GM12865 (cell line): ENCODE measurements at places on chromosomes 6 and 20.

GRCh38 chr6:144895313-144896278 lies 610.5 kb downstream of the UTRN start:
- DNase-seq = no peak

- no peak for DNase-seq
Observed at GRCh38 chr20:4683261-4683660, 38.4 kb upstream of the PRND start.

- no peak for DNase-seq
Observed at GRCh38 chr20:33977535-33977934, 16.2 kb upstream of the RALY start.

- no peak for DNase-seq
Observed at GRCh38 chr20:23050076-23050838, 785 bp upstream of the THBD start.

DNA sequence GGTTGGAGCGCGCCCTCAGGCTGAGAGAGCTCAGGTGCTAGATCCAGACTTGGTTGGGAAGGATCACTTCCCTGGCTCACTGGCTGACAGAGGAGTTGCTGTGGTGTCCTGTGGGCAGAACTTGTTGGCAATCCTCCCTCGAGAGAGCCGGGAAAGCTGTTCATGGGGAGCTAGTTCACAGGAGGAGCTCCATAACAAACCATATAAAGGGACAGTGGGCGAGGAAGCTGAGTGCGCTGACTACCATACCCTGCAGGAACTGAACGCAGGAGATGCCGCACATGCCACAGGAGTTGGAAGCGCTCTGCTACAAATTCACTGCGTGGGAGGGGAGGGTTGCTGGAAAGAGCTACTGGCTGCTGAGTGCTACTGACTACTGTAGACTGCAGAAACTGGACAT lies 243.2 kb downstream of the OGFRL1 start:
- no peak for DNase-seq
